HEK293T (cell line): ENCODE measurements at places on chromosomes 11 and 22.

GRCh38 chr11:111714522-111714921 lies 51.7 kb downstream of the PPP2R1B start:
- no peak for DNase-seq

GRCh38 chr22:38631724-38632123 lies 24.5 kb downstream of the FAM227A start:
- no peak for DNase-seq

GRCh38 chr11:128424851-128425285 lies 162.5 kb downstream of the ETS1 start:
- DNase-seq: no peak

- DNase-seq: no peak
Observed at GRCh38 chr11:77580712-77581337, 8.9 kb upstream of the AQP11 start.

DNA sequence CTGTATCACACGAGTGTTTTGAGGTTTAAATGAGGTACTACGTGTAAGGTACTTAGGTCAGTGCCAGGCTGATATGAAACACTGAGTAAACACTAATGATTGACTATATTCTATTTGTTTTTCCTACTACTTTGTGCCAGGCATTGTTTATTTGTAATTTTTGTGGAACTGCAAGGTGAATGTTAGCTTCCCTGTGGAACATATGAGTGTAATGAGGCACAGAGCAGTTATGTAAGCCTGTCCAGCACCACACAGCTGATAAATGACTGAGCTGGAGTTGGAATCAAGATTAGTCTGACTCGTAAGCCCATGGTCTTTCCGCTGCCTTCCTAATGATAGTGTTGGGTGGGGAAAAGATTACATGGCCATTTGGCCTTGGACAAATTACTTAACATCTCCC lies 5.9 kb downstream of the SLC37A2 start:
- DNase-seq: no peak

DNA sequence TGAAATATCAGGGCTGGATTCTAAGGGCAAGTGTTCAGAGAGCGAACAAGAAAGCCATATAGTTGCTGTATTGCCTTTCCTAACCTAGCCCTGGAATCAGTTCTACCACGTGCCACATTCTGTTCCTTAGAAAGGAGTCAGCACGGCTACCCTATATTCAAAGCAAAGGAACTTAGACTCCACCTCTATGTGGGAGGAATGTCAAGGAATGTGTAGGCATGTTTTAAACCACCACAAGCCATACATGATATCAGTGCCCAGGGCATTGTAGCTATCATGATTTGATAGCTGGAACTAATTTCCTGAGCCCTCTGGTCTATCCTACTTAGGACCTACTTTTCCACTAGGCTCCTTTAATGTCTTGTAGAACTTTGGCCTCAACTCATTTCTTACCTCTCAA lies 2.5 kb upstream of the EIF4ENIF1 start:
- no peak for DNase-seq

DNA sequence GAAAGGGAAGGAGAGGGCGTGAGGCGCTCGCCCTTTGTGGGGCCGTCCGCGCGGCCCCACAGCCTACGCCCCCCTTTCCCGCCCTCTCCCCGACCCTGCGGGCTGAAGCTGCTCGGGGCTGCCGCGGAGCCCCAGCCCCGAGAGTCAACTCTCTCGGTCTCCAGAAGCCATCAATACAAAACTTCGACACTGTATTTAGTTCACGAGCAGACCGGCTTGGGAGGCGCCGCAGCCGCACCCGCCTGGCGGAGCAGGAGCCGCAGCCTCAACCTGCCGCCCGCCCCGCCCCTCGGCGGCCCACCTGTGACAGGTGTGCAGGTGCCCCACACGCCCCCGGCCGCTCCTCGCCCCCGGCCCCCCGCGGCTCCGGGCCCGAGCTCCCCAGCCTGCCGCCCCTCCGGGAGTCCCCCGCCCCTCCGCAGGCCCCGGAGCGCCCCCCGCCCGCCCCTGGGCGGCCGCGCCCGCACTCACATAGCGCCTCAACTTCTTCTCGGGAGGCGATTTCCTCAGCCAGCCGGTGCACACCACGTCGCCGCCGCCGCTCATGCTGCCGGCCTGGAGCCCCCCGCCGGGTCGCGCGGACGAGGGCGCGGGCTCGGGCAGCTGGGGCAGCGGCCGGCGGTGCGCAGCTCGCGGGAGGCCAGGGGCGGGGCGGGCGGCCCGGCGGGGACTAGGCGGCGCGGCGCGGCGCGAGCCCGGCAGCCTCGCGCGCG lies at the start of gene GAB2:
GAB2 (minus strand) TSS at position 646 of the 713 bp plus-strand sequence; CDS start at position 546, 100 bp downstream.
- peak; percentile 12 for DNase-seq
